NCI-H2029 (cell line): ENCODE measurements at places on chromosomes 6 and 20.

DNA sequence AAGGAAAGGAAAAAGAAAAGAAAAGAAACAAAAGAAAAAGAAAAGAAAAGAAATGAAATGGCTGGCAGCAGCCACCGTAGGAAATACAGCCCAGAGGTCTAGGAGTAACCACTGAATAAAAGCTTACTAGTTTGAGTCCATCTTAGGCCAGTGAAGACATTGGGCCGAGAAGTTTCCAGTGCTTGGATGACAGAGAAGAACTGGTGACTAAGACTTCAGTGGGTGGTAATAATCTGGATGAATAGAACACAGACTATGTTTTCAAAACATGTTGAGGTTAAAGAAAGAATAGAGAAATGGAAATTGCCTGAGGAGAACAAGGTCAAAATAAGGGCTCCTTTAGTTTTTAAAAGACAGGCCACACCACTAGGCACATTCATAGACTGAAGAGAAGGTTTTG is 198.8 kb downstream of the ATXN1 start:
- no peak for DNase-seq

GRCh38 chr20:34834459-34834893 is 9.0 kb upstream of the NCOA6 start:
- DNase-seq: peak; percentile 55

GRCh38 chr6:131096786-131097185 is 33.7 kb upstream of the EPB41L2 start:
- DNase-seq: no peak

GRCh38 chr6:79617518-79617941 is 13.6 kb upstream of the SH3BGRL2 start:
- DNase-seq: peak; percentile 35

- peak; percentile 36 for DNase-seq
Measured at GRCh38 chr20:62500237-62500864, 24.6 kb upstream of the GATA5 start.

- peak; percentile 25 for DNase-seq
Measured at GRCh38 chr6:3353213-3353903, 94.6 kb downstream of the PSMG4 start.

GRCh38 chr6:151209071-151209831 is 30.5 kb upstream of the AKAP12 start:
- peak; percentile 6 for DNase-seq

GRCh38 chr6:99501762-99502161 is 13.5 kb downstream of the USP45 start:
- no peak for DNase-seq

- no peak for DNase-seq
Measured at GRCh38 chr6:2875359-2876191, 27.5 kb downstream of the SERPINB9 start.

GRCh38 chr20:10634211-10634610 is 39.6 kb downstream of the JAG1 start:
- no peak for DNase-seq
